Lung (tissue), 17 donors: ENCODE measurements at places on chromosomes 6 and 20.

DNA sequence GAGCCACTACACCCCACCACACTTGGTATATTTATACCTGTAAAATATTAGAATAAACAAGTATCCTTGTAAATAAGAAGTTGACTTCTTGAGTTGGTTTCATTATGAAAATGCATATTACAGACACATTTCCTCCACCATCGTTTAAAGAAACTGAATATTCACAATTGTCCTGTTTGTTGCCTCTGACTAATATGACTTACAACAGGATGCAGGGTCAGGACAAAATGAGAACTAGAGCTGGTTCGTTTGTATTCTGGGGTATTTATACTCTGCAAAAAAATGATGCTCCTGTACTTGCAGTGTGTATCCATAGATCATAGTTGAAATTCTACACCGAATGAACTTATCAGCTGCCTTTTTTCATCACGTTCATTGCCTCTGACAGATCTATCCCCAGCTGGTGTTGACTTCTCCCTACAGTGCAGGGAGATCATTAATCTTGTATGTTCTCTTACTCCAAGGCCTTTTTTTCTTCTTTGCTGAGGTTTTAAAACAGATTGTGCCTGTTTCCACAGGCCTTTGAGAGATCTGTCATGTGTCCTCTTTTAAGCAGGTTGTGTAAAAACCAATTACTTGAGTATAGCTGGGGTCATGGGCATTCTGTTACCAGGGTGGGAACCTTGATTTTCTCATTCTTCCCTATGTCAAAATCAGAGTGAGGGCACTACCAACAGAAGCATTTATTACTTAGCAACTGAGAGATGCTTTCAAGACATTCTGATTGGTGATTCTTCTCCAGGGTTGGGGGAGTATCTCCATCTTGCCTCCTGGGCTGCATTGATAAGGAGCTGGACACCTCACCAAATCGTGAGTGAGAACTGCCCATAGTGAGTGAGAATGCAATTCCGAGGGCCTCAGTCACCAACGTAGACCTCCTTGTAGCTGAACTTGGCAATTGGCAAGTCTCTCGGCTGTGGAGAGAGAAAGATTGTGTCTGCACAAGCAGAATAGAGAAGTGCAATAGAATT is 78.8 kb upstream of the CD83 start:
- no peaks in the 10 kb centered on the region for H3K36me3 ChIP-seq
- H3K27ac ChIP-seq = no peak overlapping the region
- peaks cover 5% of the 10 kb centered on the region for H3K4me1 ChIP-seq
- H3K4me3 ChIP-seq = no peak overlapping the region
- DNase-seq = no peak

DNA sequence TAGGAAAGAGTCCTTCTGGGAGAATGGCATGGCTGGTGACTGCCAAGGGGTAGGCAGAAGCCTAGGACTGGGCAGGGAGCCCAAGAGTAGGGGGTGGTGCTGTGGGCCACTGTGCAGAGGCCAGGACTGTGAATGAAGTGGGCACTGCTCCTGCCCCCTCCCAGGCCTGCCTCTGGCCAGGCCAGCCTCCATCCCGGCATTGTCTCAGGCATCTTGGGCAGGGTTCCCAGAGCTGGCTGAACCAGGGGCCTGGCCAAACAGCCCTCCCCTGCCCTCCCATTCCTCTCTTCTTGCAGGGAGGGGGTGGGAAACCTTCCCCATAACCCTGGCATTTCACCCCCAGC is 81.6 kb downstream of the MRPL14 start:
- peaks cover 6% of the 10 kb centered on the region for H3K4me1 ChIP-seq
- no peak overlapping the region for H3K4me3 ChIP-seq
- DNase-seq = no peak
- H3K27ac ChIP-seq = no peak overlapping the region
- no peaks in the 10 kb centered on the region for H3K36me3 ChIP-seq

GRCh38 chr6:45229416-45229815 is 98.7 kb upstream of the RUNX2 start:
- H3K27me3 ChIP-seq = no peaks in the 10 kb centered on the region
- no peak overlapping the region for H3K27ac ChIP-seq
- H3K4me3 ChIP-seq = no peak overlapping the region
- no peaks in the 10 kb centered on the region for H3K36me3 ChIP-seq

DNA sequence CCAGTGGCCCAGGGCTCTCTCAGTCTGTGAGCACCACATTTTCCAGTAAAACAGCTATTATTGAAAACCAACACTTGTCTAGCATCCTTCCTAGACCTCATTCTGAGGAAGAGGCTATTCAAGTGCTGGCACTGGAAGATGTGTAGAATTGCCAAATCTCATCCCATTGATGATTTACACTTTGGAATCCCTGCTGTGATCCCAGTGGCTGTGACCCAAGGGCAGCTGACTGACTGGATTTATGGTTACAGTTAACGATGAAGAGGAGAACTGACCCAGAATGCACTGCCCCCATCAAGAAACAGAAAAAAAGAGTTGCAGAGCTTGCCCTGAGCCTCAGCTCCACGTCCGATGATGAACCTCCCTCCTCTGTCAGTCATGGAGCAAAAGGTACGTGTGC is 2.4 kb downstream of the CMTR1 start:
- DNase-seq = no peak
